Esophagus squamous epithelium (tissue), 5 donors: ENCODE measurements at places on chromosomes 2 and 18. TPM values are rescaled to one million over a fixed set of nuclear protein-coding genes. Genes with fewer than 3 reads are reported as not detected.

HOXD3 gene
- total RNA-seq: not detected

STARD6 gene
- not detected for total RNA-seq

DNA sequence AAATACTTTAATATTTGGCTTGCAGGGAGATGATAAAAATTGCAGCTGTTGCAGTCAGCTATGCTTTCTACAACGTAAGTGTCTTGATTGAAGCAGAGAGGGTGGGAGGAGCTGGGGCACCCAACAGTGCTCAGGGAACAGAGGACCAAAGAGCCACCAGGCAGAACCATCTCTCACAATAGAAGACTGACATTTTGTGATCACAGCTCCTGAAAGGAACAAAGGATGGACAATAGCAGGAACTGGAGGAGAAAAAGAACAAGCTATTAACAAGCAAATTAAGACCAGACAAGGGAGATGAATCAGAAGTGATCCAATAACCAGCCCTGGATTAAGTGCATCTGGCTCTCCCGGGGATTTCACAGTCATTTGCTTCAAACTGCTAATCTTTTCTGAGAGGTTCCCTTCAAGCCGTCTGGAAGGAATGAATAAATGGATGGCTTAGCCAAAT, 65.7 kb upstream of the SMAD2 start:
- no peak for DNase-seq

- DNase-seq: no peak
These were observed 248.4 kb upstream of the KCNJ3 start for GRCh38 chr2:154449951-154450658.

DNA sequence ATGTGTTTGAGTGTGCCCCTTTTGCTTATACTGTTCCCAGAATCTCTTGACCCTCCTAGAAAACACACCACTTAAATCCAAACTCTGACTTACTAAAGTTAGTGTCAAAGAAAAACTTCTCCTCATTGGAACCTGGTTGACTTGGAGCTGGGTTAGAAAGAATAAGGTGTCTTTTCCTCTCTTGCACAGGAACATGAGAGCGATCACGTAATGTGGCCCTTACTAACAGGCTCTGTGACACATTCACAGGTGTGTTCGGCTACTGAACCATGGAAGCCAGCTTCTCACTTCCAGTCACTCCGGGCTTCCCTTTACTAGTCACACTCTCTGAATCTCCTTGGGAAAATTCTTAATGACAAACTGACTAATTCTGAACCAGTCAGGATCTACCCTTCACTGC, 5.4 kb upstream of the POU3F3 start:
- DNase-seq: no peak

- no peak for DNase-seq
These were observed at the start of gene MTERF4 for GRCh38 chr2:241102239-241102803. TSS of gene MTERF4 (minus strand) at chr2:241102287. CDS start at chr2:241102273, 14 bp downstream.

FAM237A gene
- not detected for total RNA-seq

- DNase-seq: no peak
These were observed 80.7 kb downstream of the EML4 start for GRCh38 chr2:42249887-42250286.

ERLEC1 gene
- total RNA-seq: 15.1 TPM
